ENCODE measurements at places on chromosomes 7 and 10.

- DNase-seq, result no peak
Measured at GRCh38 chr7:24718977-24719491, 38.2 kb downstream of the GSDME start.

DNA sequence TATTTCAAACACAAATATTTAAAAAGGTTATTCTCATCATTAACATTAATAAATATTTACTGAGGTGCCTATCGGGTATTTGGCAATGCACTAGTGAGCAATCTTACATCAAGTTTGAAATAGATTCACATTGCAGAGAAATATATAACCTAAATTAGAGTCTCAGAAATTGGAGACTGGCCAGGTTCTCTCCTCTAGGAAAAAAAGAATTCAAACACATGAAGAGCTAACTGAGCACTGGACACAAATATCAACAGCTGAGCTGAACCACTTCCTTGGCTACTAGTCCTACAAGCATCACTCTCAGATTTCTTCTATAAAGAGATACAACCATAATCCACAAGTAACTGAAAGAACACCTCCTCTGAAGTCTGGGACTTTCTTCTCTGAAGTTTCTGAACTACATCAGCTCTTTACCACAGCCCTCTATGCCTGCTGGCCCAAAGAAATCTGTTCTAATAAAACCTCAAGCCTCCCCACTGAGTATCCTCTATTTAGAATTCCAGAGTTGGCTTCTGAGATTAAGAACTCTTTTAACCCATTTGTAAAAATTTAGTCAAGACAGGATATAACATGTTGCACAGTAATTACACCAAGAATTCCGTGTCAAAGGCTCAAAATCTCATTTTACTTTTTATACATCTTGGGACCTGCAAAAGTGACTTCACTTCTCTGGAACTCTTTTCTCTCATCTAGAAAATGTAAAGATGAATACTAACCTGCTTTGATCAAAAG, 45.2 kb downstream of the MTERF1 start:
- DNase-seq, result no peak

- no peak for DNase-seq
Measured at GRCh38 chr10:16384021-16384420, 52.8 kb upstream of the PTER start.

DNA sequence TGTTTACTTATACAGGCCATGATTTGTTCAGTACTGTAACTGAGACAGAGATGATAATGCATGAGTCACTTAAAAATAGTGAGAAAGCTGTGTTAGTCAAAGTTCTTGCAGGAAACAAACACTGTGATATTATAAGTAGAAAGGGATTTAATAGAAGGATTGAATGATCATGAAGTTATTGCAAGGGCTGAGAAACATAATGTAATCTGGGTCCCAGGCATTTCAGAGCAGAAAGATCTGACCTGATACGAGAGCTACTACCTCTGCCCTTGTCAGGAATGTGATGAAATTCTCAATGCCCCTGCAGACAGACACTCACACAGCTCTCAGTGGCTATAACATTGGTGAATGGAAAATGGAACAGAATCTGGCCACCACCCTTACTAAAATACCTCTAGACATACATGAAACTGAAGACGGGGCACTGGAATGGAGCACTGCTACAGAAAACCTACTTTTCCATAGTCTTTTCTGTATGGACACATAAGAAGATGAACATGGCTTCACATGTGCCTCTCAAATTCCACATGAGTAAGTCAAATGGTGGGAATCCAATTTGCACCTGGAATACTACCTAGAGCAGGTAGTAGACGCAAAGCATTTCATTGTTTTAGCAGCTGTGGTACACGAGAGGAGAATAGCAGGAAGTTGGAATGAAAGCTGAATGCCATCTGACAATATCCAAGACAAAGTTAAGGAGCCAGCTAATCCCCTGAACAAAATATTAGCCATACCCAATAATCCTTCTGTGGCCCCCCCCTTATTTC, 19.1 kb upstream of the VWDE start:
- DNase-seq, result no peak

DNA sequence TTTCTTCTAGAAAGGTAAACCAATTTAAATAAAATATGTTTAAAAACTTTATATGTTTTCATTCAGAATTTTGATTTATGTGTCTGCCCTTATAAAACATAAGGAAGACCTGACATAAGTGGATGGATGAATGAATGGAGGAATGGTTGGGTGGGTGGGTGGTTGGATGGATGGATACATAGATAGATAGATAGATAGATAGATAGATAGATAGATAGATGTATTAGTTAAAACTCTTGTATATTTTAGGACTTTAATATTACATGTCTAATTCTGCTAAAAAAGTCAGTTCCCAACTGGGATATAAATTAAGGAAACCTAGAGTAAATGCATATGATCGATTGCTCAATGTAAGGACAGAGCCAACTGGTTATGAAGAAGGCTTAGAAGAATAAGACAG, 156.3 kb upstream of the WNT16 start:
- no peak for DNase-seq

DNA sequence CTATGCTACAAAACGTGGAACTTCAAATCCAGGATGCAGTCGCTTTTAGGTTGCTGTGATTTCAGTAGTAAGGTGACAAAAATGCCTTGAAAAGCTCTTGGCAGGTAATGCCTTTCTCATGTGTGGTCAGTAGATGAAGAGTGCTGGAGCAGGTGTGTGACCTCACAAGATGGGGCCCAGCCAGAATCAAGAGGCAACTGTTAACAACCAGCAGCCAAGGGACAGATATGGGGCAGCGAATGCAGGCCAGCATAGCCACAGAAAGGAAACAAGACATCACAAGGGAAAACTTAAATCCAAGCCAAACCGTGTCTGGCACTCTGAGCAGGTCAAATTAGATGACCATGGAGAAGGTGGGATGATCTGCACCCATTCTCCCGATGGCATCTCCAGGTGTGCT, 12.3 kb downstream of the HUS1 start:
- DNase-seq, result no peak

DNA sequence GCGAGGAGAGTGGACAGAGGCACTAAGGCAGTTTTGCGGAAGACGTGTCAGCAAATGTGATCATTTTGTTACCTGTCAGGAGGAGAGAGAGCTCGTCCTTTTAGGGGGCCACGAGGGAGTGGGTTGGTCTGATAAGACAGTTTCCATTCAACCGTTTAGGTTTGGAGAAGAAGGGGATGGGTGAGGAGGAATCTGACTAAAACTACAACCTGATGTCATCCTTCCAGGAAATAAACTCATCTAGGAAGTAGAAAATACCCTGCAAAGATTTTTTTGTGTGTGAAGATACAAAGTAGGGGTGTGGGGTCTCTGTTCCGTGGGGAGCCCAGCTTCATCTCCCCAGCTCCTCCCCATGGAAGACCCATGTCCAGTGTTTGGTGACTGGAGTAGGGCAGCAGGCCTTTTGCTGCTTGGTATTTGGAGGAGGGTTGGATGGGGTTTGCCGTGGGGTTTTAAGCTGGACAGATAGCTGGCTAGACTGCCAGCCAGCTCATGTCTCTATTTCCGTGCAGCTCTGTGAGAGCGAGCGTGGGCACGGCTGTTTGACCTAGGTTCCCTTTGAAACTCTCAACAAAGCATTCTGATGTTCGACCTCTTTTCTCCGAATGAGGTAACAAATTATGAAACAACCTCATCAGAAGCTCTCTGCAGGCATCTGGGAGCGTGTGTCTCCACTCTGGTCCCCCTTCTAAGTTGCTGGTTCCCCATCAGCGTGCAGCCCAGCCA, 136.0 kb upstream of the TCF7L2 start:
- no peak for DNase-seq

- DNase-seq, result no peak
Measured at GRCh38 chr10:9253121-9253520, 1198.6 kb downstream of the GATA3 start.

DNA sequence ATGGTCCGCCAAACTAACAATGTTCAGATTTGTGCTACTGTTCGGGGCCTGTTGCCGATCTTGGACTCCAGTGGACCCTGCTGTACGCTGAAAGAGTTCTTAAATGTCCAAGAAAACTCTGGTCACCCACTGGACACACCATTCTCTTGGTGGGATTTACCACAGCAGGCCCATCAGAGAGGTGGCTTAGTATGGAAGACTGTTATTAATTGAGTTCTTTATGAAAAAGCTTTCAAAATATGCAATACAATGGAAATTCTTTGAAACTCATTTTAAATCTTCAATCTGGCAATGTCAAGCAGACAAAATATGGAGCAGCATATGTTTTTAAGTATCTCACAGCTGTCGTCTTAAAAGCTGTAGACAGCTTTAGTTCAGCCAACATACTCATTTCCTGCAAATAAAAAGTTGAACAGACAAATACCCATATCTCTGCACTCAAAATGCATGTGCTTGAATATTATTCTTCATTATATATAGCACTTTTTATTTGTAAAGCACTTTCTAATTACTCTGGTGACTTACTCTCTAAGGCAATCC, 37.4 kb upstream of the GRM8 start:
- DNase-seq, result no peak

DNA sequence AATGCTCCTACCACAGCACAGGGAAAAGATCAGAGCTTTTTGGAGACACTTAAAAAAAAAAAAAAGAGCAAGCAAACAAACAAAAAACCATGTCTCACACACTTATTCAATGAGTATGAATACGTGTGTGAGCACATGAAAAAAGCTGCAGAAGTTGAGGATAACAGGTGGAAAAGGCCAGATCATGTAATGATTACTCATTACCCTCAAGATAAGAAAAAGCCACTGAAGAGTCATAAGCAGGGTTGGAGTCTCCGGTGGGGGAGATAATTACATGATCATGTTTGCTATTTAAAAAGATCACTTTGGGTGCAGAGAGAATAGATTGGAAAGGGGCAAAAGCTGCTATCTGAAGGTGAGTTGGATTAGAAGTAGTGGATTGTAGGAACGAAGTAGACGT, 77.0 kb downstream of the POU6F2 start:
- DNase-seq, result no peak

DNA sequence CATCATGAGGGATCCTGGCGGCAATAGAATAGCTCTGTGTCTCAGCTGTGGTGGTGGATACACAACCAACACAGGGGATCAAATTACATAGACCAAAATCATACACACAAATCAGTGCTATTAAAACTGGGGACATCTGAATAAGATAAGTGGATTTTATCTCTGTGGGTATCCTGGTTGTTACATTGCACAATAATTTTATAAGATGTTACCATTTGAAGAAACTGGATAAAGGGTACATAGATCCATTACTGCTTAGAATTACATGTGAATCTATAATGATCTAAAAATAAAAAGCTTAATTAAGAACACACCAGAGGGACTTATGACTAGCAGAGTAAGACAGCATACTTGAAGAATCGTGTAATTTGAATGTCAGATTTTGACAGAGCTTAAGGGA, 8.2 kb upstream of the FAM3C start:
- no peak for DNase-seq

- DNase-seq, result no peak
Measured at GRCh38 chr7:157972914-157973313, 614.7 kb downstream of the PTPRN2 start.

- DNase-seq, result peak; percentile 9
Measured at GRCh38 chr7:157709531-157710251, 372.9 kb downstream of the DNAJB6 start.

- no peak for DNase-seq
Measured at GRCh38 chr7:3446786-3447185, 145.7 kb downstream of the SDK1 start.

GRCh38 chr7:14576578-14576977, 326.0 kb downstream of the DGKB start:
- DNase-seq, result no peak

- no peak for DNase-seq
Measured at GRCh38 chr10:1679821-1680650, 57.3 kb downstream of the ADARB2 start.

DNA sequence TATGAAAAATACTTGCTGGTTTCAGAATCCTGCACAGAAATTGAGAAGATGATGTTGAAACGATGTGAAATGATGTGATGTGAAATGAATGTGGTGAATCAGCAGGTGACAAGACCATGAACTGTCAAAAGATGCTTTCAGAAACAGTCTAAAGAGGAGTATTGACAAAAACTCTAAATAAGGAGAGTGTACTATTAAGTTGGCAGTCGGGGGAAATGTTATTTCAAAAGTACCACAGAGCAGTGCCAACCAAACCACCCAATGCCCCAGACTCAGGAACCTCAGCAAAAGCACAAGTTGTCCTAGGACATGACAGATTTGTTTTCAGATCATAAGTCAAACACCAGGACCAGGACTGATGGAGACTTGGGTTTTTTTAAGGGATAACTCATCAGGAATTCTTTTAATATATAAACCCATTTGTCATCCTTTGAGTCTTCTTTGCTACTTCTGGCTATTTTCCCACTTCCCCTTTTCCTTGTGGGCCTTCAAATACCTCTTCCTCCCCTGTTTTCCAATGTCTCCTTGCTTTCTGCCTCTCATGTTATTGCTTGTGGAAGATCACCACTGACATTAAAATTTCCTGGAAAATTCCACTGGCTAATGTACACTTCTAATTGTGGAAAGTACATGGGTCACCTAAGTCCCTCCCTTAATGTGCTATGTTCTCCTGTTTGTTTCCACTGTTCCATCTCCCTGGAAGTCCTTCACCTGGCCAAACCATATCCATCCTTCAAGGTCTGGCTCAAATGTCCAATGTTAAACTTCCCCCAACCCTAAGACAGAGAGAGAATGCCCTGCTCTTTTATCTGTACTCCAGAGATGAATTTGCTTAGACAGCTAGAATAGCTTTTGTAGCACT, 10.2 kb upstream of the PPP1R3C start:
- DNase-seq, result no peak

DNA sequence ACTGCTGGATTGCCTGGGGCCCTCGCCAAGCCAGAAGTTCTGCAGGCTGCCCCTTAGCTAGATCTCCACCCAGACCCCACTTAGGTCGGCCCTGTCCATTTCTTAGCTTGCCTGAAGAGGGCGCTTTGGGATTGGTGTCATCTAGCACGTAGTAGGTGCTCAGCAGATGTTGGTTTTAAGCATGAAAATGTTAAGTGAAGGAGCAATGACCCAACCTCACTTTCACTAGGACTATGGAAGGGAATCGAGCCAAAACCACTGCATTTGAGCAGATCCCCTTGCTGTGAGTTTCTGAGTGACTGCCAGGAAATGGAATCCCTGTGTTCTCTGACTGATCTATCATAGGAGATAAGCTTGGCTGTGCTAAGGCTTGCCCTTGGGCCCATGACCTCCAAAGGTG, 131.7 kb upstream of the EEPD1 start:
- peak; percentile 72 for DNase-seq

- no peak for DNase-seq
Measured at GRCh38 chr10:88838766-88839350, 12.8 kb downstream of the ANKRD22 start.

- DNase-seq, result no peak
Measured at GRCh38 chr10:31062856-31063255, 31.2 kb upstream of the ZNF438 start.

GRCh38 chr7:23106823-23107663, 1.5 kb downstream of the KLHL7 start:
- DNase-seq, result no peak

- no peak for DNase-seq
Measured at GRCh38 chr10:26358071-26358470, 80.1 kb upstream of the APBB1IP start.

- no peak for DNase-seq
Measured at GRCh38 chr10:117432866-117433265, 57.6 kb upstream of the PDZD8 start.
